ENCODE measurements at places on chromosomes 5 and 9.

DNA sequence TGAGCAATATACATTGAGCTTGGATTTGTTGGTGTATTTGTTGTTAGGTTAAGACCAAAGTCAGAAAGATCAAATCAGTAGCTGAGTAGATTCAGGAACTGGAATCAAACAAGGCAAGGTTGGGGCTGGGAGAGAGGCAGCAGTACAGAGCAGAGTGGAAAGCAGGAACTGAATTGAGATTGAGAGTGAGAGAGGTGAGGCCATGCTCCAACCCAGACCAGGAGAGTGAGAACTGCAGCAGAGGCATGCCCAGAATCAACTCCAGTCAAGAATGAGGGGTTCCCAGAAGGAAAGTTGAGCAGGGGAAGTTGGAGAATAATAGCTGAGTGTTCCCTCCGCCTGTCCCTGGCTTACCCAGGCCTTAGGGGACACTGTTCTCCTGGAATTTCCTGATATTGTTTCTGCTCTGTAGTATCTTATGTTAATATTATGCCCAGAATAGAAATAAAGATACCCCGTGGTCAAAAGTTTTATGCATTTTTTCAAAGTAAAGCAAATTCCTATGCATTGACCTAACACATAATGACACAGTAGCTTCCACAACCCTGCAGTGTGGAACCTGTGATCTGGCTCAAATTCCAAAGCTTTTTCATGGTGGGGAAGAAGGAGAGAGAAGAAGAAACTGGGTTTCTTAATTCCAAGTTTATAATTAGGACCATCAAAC is 82.7 kb downstream of the SV2C start:
- DNase-seq = no peak

DNA sequence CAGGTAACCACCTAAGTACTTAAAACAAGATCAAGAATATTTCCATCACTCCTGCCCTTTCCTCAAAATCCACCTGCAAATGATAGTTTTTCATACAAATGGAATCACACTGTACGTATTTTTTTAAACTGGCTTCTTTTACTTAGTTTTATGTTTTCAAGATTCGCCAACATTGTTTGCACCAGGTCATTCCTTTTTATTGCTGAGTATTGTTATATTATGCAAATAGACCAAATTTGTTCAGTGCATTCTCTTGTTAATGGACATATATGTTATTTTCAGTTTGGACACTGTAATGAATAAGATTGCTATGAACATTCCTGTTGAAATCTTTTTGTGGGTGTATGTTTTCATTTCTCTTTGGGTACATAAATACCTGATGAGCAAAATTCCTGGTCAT is 8.3 kb upstream of the ANKRD31 start:
- DNase-seq = no peak

- no peak for DNase-seq
Observed at GRCh38 chr5:1724822-1725602, 74.6 kb downstream of the MRPL36 start.

DNA sequence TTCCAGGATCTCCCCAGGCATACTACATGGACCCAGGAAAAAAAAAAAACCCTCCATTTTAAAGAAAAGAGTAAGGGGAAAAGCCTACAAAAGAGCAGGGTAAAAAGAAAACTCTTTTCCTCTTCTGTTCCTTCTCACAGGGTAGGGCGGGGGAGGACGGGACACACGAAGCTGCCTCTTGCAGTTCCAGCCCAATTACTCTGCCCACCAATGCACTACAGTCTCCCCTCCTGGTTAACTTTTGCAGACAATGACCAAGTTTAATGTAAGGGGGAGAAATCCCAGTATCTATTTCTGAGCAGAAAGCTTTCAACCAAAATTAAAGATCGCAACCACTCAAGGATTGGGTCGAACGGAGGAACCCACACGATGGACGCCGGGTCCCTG is 1.3 kb downstream of the BRD3 start:
- no peak for DNase-seq

GRCh38 chr5:100562821-100563220 is 27.6 kb downstream of the FAM174A start:
- no peak for DNase-seq

GRCh38 chr5:10468256-10468655 is 26.6 kb downstream of the ROPN1L start:
- DNase-seq = no peak

GRCh38 chr9:134484479-134484878 is 157.1 kb upstream of the COL5A1 start:
- DNase-seq = no peak

GRCh38 chr9:108910914-108911313 is 23.0 kb downstream of the ELP1 start:
- no peak for DNase-seq

DNA sequence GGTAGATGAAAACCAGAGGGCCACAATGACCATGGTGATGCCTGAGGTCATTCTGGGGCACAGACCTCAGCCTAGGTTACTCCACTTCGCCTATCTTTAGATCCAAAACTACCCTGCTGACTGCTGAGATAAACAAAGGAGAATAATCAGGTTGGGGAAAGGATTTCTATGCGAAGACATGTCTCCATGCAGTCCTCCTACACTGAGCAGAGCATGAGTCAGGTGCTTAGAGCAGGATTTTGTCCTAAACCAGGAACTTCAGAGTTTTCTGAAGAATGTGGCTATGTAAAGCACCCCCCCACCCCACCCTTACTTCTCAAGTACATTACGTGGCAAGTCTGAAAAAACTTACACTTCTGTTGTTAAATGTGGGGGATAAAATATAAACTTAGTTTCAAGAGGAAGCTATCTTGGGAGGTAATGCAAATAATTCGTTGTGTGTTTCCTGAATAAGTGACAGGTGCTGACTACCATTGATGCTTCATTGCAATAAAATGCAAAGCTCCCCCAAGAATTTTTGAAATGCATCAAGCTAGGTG is 19.4 kb downstream of the PDCD1LG2 start:
- DNase-seq = no peak

- DNase-seq = no peak
Observed at GRCh38 chr5:180869587-180869986, 8.5 kb upstream of the ZFP62 start.

- DNase-seq = no peak
Observed at GRCh38 chr9:10014889-10015288, 597.9 kb downstream of the PTPRD start.

DNA sequence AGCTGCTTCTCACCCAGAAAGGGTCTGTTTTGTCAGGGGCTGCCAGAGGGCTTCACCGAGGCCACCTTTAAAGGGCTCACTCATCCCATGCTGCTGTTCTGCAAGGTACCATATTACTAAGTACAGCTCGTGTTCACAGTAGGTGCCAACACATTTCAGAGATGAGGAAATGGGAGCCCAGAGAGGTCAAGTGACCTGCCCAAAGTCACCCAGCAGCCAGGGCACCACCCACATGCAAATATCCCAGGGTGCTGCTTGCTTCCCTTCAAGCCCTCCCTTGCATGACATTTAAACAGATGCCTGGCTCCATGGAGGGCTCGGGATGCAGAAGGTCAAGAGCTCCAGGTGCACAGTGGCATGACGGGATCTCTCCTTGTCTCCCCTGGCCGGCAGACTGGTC is 123.5 kb upstream of the SARDH start:
- no peak for DNase-seq

DNA sequence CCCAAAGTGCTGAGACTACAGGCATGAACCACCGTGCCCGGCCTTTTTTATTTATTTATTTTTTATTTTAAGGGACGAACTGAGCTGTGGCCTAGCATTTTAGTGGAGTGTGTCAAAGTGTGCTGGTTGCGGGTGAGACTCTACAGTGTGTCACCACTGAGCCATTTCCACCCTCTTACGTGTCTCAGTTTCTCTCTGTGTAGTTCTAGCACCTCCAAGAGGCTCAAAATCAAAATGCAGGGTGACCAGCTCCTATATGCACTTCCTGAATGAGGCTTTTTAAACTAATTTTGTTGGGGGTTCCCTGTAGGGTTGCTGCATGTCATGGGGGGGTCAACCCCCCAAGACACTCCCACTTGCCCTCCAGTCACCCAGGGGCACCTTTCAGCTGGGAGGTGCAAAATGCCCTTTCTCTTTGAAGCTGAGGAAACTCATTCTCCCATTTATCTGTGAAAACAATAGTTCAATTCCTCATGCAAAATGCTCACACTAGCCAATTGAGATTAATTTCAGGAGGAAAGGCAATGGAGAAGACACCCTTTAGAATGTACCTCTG is 69.3 kb downstream of the COL15A1 start:
- no peak for DNase-seq

DNA sequence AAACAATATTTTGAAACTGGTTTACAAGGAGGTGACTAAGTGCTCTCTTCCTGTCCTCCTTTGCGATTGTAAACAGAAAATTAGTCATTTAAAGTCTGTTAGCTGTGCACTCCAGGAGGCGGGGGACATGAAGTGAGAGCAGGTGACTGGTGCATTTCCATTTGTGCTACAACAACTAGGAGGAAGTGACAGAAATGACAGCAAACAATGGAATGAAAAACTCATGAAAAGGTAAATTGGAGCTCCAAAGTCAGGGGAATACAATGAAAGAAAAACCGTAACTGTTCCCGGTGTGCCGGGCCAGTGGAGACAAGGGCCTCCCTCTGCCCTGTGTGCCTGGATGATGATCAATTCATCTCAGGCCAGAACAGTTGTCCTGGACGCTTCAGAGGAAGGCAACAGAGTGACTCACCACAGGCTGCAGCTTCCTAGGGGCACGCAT is 439.9 kb downstream of the GADD45G start:
- DNase-seq = no peak

DNA sequence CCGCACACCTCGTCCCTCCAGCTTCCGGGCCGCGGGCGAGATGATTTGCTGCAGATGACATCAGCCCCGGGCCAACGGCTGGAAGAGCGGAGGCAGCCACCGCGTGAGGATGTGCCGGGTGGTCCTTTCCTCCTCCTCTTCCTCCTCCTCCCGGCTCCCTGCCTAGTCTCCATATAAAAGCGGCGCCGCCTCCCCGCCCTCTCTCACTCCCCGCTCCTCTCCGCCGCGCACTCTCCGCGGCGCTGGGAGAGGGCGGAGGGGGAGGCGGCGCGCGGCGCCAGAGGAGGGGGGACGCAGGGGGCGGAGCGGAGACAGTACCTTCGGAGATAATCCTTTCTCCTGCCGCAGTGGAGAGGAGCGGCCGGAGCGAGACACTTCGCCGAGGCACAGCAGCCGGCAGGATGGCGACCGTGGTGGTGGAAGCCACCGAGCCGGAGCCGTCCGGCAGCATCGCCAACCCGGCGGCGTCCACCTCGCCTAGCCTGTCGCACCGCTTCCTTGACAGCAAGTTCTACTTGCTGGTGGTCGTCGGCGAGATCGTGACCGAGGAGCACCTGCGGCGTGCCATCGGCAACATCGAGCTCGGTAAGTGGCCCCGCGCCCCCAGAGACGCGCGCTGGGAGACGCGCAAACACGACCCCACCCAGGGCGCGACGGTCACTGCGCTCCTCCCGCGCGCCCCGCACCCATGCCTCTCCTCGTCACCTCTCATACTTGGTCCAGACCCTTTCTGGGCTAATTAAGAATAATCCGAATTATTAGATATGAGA is at the start of gene MAP1B:
Gene MAP1B (plus strand): TSS at position 345 of the 770 bp plus-strand sequence. CDS start 57 bp downstream, at position 402.
- no peak for DNase-seq

- no peak for DNase-seq
Observed at GRCh38 chr9:109584205-109584604, 86.1 kb upstream of the PTPN3 start.

DNA sequence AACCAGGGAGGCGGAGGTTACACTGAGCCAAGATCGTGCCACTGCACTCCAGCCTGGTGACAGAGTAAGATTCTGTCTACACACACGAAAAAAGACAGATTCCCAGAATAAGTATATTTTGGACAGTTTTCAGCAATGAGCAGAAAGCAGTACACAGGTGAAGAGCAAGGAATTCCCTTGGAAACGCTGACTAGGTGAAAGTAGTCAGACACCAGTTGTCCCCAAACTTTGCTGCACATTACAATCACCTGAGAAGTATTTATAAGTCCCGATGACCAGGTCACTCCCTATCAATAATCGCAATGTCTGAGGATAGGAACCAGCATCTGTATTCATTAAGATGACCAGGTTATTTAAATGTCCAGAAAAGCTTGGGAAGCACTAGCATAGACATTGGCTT is 78.3 kb downstream of the CPLANE1 start:
- DNase-seq = no peak

DNA sequence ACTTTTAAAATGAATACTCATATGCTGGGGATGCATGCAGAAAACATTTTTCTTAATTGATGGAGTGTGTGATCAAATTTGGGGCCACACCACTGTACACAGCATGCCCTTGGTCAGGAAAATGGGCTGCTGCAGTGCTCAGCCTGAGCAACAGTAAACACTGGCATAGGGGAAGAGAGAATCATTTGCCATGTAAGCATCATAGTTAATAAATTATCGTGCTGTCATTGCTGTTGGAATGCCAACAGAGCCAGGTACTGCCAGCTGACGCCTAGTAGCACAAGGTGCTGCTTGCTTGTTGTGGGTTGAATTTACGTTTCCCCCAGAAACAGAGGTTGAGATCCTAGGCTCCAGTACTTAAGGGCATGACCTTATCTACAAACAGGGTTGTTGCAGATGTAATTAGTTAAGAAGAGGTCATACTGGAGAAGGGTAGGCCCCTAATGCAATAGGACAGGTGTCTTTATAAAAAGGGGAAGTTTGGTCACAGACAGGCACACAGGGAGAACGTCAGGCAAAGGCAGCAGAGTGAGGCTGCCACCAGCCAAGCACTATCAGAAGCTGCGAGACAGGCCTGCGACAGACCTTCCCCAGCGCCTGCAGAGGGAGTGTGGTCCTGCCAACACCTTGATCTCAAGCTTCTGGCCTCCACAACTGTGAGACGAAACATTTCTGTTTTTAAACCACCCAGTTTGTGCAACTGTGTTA is 25.3 kb downstream of the DAP start:
- DNase-seq = no peak

DNA sequence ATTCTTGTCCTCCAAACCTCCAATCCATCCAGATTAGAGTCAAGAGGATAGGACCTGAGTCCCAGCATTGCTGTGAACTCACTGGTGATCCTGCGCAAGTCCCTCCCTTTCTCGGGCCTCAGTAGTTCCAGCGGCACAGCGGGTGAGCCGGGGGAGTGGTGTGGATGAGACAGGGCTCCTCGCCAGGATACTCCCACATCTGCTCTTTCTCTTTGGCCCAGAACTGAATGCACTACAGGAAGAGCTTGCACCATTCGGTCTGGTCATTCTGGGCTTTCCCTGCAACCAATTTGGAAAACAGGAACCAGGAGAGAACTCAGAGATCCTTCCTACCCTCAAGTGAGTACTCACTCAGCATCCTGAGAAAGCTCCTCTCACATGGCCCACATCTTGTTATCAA is 6.3 kb downstream of the GPX3 start:
- no peak for DNase-seq

GRCh38 chr9:127116957-127117356 is 5.5 kb downstream of the ANGPTL2 start:
- DNase-seq = no peak

GRCh38 chr5:3122985-3123762 is 371.7 kb upstream of the IRX2 start:
- DNase-seq = no peak

- no peak for DNase-seq
Observed at GRCh38 chr9:126830827-126831226, 26.0 kb downstream of the ZBTB43 start.

GRCh38 chr5:151132963-151133362 is 24.6 kb downstream of the ANXA6 start:
- DNase-seq = no peak
